ENCODE measurements at places on chromosomes 5 and 9.

DNA sequence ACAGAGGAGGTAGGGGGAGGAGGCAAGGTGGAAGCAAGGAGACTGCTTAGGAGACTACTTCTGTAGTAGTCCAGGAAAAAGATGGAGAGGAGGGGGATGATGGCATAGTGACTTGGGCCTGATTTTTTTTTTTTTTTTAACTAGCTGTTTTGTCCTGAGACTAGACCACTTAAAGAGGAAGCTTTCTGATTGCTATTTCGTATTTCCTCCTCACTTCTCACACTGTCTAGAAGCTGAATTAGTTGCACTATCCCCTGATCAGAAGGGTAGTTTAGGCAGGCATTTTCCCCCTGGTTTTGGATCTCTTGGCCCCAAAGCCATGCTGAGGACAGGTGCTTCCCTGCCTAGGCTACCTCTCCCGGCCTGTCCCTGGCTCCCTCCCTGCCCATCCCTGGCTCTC, 14.9 kb downstream of the LARP1 start:
- no peak for DNase-seq

DNA sequence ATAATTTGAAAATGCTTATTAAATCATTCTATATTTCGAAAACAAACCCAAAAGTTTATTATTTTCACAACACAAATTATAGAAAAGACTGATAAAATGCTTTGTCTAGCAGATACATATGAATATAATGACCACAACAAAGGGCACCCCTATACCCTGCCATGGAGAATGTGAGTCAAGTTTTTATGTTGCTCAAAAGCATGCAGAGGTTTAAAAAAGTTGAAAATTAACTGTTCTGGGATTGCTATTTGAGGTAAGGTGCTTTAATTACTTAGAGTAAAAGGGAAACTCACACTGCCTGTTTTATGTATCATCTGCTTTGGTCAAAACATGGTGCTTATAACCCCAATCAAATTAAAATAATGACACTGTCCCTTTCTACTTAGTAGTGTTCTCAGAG, 41.0 kb downstream of the MLANA start:
- DNase-seq, result no peak

DNA sequence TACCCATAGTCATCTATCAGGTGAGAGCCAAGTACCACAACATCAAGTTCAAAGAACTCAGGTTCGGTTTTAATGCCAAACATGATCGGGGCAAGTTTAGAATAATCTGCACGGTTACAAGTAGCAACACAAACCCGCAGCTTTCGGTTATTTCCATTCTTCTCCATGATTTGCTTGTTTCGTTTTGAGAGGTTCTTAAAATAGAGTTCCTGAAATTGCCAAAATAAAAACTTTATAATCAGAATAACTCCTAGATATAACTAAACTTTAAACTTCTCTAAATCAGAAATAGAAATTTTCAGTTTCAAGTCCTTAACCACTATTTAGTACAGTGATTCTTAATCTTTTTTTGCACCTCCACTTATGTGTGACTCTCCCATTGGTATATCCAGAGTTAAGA, 9.1 kb downstream of the GNE start:
- no peak for DNase-seq

DNA sequence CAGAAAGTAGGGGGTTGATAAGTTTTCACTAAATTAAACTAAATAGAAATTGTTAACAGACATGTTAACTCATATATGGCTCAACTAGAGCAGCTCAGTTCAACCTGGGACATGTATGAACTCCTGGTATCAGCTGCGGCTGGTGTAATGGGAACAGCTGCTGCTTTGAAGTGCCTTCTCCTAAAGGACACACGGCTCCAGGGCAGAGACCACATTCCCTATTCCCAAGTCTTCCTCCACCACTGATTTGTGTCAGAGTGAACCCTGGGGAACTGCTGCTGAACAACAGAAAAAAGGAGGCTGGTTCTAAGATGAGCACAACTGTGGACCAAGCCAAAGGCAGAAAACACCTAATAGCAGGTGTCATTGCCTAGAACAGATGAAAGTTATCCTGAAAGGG, 71.1 kb downstream of the MAPKAP1 start:
- no peak for DNase-seq

Data from fibroblast of skin of right biceps (primary cell).